Stimulated activated CD8-positive, alpha-beta memory T cell treated with anti-CD3 and anti-CD28 coated beads, Interleukin-4, amount 100 ng/mL, for 1 hour (primary cell): ENCODE measurements at places on chromosomes 6 and 20.

DNA sequence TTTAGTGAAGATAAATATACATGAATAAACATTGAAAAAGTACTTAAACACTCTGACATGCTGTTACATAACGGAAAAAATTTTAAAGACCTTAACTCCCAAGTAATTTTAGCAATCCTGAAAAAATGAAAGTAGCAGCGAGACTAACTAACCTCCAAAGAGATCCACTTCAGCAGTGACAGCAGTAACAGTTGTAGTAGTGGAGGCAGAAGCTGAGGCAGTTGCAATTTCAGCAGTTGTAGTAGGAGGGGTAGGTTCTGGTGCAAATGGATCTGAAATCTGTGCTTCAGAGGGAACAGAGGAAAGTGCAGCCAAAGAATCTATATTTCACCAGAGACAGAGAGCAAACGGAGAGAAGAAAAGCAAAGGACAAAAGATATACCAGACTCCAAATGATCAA, 88.8 kb downstream of the PRSS35 start:
- no peak for DNase-seq

DNA sequence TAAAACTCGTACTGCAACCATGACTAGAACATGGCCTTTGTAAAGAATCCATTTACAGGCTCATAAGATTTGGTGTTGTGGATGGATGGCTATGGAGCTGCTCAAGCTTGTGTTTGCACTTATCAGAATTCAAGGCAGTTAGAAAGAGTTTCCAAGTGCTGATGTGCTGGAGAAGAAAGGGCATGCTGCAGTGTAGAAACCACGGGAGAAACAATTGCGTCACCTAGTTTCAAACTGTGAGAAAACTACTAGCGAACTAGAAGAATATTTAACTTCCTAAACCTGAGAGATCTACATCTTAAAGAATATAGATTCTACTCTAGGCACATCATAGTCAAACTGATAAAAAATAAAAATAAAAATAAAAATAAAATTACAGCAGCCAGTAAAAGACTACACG, 116.2 kb downstream of the SGK1 start:
- DNase-seq, result no peak

DNA sequence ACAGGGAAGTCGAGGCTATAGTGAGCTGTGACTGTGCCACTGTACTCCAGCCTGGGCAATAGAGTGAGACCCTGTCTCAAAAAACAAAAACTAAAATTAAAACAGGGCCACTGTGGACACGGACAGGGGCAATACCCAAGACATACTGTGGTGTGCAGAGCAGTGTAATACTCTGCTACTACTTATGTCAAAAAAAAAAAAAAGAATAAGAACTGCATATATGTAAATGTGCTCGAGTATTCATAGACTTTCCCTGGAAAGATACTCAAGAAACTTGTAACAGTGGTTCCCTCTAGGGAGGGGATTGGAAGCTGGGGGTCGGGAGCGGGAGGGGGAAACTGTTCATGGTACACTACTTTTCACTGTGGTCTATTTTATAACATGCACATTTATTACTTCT, 15.9 kb downstream of the SPDEF start:
- no peak for DNase-seq

GRCh38 chr20:25989196-25989595, 292.5 kb upstream of the ZNF337 start:
- DNase-seq, result no peak

- DNase-seq, result no peak
Measured at GRCh38 chr20:19624221-19624965, 133.7 kb upstream of the RIN2 start.

GRCh38 chr20:8055096-8055495, 35.5 kb upstream of the TMX4 start:
- no peak for DNase-seq

DNA sequence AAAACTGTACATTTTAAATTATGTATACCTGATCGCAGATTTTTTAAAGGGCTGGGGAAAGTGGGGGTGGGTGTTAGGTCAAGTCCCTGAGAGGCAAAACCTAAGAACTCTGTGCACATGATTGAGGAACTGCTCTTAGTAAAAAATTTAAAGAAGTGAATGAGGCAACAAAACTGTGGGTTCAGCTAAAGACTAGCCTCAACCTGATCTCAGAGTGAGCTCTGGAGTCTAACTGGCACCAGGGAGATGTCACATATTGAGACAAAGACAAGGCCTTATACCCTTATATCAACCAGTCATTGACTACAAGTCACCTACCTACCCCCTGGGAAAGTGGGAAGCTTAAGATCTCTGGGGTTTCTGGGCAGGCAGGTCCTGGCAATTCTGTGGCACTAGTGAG, 27.4 kb upstream of the RUNX2 start:
- no peak for DNase-seq

DNA sequence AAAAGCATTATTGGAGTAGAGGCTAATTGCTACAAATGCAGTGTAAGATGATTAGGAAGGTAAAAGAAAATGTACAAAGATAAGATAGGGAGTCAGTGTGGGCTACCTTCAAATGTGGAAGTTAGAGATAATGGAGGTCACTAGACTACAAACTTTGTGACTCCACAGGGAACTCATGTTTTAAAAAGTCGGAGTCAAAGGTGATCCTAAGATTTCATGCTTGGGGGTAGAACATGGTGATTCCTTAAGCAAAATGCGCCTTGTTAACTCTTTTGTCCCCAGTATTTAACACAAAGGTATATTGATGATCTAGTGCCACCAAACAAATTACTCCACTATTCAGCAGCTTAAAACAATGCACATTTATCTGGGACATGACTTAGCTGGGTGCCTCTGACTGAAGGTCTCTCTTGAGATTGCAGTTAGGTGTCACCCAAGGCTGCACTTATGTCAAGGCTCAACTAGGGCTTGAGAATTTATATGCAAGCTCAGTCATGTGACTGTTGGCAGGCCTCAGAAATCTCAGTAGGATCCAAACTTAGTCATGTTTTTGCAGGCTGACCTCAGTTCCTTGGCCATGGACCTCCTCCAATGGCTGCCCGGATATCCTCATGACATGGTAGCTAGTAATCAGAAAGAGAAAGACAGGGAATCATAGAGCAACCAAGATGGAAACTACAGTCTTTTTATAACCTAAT, 11.4 kb upstream of the SNX9 start:
- no peak for DNase-seq

DNA sequence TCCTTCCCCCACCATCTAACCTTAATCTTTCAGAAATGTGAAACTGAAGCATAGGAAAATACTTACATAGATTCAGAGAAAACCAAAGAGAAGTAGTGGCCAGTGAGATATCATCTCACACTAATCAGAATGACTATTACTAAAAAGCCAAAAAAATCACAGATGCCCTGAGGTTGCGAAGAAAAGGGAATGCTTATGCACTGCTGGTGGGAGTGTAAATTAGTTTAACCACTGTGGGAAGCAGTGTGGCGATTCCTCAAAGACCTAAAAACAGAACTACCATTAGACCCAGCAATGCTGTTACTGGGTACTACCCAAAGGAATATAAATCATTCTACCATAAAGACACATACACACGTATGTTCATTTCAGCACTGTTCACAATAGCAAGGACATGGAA, 9.2 kb upstream of the PREX1 start:
- DNase-seq, result no peak

GRCh38 chr6:6704103-6705060, 115.9 kb downstream of the LY86 start:
- no peak for DNase-seq

DNA sequence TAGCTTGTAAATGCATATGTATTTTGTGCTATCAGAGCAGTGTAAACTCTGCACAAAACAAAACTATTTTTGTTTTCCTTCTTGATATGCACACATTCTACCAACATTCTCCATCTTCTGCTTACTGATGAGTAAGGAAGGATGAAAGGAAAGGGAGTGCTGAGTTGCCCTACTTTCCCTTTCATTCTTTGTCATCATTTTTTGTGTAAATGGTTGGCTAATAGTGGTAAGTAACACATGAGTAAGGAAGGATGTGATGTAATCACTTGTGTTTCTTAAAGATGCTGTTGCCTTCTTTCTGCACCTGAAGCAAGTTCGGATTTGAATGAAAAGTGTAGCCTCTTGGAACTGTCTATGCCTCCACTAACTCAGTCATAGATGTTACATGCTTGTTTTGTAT, 4.6 kb upstream of the REV3L start:
- no peak for DNase-seq

DNA sequence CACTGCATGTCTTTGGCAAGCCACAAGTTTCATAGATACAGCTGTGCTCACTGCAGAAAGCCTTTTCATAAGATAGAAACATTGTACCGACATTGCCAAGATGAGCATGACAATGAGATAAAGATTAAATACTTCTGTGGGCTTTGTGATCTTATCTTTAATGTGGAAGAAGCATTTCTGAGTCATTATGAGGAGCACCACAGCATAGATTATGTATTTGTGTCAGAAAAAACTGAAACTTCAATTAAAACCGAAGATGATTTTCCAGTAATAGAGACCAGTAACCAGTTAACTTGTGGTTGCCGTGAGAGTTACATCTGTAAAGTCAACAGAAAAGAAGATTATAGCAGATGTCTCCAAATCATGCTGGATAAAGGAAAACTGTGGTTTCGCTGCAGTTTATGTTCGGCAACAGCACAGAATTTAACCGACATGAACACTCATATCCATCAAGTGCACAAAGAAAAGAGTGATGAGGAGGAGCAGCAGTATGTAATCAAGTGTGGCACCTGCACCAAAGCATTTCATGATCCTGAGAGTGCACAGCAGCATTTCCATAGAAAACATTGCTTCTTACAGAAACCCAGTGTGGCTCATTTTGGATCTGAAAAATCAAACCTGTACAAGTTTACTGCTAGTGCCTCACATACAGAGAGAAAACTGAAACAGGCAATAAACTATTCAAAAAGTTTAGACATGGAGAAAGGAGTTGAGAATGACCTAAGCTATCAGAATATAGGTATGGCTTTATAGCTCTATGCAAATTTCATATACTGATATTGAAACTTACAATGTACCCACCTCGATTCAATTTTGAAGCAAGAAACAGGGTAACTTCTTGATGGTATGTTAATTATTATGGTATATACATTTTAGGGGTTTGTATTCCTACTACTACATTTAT, 23.9 kb upstream of the BAG2 start:
- DNase-seq, result no peak

DNA sequence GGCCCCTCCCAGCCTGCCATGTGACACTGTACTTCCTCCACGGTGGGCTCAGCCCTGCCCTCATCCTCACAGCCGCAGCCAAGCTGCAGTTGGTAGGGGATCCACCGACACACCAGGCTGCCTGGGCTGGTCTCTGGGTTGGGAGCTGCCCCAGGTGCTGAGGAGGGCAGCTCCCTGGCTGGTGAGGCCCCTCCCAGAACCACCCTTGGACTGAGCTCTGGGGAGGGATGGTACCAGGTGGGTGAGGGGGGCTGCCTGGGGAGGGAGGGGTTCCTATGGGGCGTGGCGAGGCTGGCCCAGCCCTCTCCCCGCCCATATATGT, 185 bp upstream of the TNFRSF6B start:
- DNase-seq, result no peak

DNA sequence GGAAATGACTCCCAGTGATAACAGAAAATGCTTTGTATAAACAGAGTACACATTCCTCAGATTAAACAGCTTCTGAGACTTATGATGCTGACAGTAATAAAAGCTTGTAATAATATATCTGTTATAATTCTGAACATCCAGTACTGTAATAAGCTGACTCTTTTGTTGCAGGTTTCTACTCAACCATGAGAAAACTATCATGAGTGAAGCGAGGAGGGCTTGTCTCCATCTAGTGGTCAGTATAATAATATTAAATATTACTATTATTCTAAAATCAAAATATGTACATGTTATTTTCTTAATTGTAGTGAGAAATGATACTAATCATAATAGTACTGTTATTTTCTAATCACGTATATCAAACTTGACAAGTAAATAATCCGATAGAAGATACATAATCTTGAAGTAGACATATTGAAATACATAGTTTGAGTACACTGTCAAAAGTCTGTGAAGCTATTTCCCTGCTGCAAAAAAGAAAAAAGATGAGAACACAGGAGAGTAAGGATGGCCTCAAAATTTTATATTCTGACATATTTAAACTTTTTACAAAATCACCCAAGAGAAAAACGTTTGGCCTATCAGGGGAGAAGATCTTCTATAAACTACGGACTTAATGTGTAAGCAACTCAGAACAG, 183.1 kb downstream of the MOXD1 start:
- no peak for DNase-seq

GRCh38 chr6:36032261-36032660, 4.7 kb downstream of the MAPK14 start:
- no peak for DNase-seq

GRCh38 chr6:144181639-144182038, 31.3 kb downstream of the STX11 start:
- no peak for DNase-seq

DNA sequence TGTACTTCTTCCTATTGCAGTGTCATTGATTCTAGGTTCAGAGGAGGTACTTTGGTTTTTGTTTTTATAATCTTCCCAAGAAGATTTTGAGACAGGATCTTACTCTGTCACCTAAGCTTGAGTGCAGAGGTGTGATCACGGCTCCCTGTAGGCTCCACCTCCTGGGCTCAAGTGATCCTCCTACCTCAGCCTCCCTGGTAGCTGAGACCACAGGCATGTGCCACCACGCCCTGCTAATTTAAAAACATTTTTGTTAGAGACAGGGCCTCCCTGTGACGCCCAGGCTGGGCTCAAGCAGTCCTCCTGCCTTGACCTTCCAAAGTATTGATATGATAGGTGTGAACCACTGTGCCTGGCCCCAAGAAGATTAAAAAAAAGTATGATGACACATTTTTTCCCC, 3.4 kb upstream of the SLC17A5 start:
- no peak for DNase-seq

DNA sequence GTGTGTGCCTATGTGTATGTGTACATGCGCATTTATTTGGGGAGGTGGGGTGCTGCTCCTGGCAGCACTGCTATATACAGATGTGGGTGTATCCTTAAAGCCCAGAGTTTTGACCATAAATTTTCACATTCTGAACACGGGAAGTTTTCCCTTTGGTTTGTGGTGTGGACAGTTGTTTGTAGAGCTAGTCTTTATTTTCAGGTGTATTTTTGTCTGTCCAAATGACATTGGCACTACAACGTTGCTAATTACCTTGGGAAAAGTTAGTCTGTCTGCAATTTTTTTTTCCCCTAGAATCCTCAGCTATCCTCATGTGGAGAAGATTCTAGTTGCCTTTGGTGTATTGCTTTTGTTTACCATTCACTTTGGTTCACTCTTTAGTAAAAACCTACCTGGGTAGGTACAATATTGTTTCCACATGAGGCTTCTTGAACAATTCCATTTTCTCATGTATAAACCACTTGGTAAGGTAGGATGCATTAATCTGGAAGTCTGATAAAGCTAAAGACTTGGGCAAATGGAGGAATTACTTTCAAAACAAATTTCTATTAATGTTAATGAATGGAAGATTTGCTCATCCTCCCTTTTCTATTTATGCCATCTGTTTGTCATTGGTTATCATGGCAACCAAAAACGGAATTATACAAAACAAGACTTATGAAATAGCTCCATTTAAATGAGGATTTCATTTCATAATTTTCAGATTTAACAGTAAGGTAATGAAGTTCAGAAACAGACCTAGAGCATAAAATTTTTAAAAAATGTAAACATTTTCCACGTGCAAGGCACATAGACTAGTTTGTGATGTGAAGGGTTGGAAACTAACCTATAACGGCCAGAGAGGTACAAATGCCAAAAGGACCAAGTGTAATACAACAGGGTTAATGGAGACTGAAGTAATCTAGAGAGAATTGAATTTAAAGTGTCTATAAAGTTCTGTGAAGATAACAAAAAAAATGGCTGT, 3.9 kb downstream of the CCN2 start:
- DNase-seq, result no peak

GRCh38 chr6:70198785-70199184, 104.1 kb downstream of the COL9A1 start:
- DNase-seq, result no peak
